ENCODE measurements at places on chromosomes 1 and 21.

- DNase-seq: no peak
Measured at GRCh38 chr21:41851090-41851790, 27.9 kb downstream of the PRDM15 start.

- peak; percentile 88 for DNase-seq
Measured at GRCh38 chr1:29235955-29236711, at the start of gene PTPRU. PTPRU (plus strand) TSS chr1:29236522; CDS start chr1:29236645, 123 bp downstream.

DNA sequence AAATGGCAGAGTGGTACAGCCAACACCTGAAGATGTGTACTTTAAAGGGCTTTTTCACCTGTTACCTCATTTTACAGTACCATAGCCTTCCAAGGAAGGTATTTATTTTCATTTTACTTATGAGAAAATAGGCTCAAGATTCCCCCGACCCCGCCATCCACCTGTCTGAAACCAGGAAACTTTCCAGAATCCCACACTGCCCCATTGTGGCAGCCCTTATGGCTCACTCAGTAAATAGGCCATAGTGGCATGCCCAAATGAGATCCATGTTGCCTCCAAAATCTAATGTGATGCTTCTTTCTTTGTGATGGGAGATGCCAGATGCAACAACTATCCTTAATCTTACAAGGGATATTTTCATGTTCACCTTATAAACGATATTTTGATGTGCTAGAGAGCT, 97.8 kb downstream of the EBNA1BP2 start:
- DNase-seq: no peak

DNA sequence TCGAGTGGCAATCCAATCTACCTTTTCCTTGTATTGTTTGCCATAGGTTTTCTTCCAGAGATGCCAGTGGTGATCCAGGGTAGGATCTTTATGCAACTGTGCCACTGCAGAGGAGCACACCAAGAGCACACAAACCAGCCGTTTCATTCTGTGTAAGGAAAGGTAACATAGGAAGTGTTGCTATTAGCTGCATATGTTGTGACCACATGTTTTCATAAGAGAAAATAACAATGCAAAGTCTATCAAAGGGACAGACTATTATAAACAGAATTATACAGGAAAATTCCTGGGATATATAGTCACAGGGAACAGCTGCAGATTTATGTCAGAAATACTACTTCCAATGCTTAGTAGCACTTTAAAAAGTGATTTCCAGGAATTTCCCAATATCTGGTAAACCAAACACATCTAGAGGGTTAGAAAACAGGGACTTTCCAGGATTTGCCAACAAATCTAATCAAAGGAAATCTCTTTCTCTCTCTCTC, 919 bp downstream of the CTSS start:
- DNase-seq: peak; percentile 19

GRCh38 chr1:114561333-114561732, 20.1 kb downstream of the BCAS2 start:
- no peak for DNase-seq

DNA sequence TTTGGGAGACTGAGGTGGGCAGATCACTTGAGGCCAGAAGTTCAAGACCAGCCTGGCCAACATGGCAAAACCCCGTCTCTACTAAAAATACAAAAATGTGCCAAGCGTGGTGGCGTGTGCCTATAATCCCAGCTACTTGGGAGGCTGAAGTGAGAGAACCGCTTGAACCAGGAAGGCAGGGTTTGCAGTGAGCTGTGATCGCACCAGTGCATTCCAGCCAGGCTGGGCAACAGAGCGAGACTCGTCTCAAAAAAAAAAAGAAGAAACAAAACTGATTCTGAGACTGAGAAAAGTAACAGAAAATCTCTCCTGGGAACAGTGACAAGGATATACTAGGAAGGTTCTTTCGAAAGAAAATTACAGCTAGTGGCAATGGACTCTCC, 20.9 kb downstream of the USP48 start:
- peak; percentile 68 for DNase-seq

DNA sequence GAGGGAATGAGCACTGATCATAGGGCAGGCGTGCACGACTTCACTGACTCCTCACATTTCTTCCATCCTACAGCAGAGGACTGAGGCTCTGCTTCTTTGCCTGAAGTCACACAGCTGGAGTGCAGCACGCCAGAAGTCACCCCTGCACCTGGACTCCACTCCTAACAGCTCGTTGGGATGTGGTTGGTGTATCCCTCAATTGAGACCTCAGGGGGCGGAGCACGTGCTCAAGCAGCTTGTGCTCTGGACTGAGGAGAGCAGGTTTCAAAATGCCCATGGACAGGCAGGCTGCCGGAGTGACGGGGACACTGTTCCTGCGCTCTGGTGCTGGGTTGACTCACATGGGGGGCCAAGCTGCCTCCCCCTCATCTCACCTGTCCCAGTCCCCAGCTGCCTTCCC, 13.9 kb downstream of the CHIT1 start:
- no peak for DNase-seq

DNA sequence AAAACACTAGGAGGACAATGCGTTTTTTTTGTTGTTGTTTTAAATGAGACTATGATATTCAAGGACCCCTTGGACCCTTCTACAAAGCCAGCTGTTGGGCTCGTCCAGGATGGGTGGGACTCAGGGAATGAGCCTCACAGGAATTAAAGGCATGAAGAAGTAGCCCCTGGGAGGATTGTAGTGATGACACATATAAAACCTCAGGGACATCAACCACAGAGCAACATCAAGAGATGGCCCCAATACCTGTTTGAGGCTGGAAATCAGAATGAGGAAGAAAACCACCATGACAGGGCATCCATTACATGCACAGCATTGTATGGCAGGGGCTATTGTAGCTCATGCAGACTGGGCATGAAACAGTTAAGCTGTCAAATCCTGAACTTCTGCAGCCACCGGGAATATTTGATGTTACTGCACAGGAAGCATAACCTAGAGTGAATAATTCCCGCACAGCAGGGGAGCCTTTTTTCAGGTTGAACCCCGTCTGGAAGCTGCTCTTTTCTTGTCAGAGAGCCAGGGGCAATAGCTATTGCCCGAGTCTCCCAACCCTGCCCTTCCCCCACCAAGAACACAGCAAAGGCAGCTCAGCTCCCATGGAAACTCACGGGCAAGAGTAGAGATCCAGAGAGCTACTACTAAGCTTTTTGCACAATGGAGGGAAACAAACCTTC, 140.2 kb upstream of the FGGY start:
- DNase-seq: no peak

DNA sequence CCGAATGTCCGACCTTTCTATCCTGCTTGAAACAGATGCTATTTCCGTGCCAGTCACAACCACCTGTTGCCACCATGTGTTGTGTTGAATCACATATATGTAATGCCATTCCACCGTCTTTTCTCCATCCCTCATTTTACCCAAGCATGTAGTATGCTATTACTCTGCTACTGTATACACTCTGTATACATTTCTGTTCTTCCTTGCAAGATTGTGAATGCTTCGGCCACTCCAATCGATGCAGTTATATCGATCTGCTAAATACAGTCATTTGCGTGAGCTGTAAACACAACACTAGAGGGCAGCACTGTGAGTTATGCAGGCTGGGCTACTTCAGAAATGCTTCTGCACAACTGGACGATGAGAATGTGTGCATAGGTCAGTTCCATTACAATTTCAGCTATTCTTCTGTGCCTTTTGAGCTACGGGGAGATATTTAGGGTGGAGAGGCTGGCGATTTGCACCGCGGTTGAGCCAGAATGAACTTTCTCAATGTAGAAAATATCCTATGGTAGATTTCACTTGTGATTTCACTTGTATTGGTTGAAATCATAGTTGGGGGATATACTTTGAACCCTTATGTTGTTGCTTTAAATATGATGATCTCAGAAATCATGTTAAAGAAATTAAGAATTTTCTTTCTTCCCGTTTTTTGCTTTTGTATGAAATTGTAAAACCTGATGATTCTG, 289.8 kb downstream of the NTNG1 start:
- peak; percentile 71 for DNase-seq

DNA sequence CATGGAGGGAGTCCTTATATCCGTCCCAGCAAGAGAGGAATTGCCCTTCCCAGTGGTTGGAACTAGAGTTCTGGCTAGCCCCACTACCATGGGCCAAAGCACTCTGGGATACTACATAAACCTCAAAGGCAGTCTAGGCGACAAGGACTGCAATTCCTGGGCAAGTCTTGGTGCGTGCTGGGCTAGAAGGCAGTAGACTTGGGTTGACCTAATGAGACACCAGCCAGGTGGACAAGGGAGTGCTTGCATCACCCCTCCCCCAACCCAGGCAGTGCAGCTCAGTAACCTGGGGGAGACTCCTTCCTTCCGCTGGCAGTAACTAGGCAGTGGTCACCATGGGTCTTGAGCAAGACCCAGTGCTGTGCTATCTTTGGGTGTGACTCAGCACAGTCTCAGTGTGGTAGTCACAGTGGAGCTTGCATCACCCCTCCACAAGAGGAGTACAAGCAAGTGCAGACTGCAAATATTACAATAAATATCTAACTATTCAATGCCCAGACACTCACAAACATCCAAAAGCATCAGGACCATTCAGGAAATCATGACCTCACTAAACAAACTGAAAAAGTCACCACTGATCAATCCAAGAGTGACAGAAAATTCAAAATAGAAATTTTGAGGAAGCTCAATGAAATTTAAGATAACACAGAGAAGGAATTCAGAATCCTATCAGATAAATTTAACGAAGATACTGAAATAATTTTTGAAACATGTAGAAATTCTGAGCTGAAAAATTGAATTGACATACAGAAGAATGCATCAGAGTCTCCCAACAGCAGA, 84.7 kb upstream of the LYPLAL1 start:
- DNase-seq: no peak

GRCh38 chr1:200336101-200336845, 73.6 kb downstream of the ZNF281 start:
- no peak for DNase-seq

GRCh38 chr21:25062061-25062460, 545.2 kb downstream of the MRPL39 start:
- DNase-seq: peak; percentile 17

DNA sequence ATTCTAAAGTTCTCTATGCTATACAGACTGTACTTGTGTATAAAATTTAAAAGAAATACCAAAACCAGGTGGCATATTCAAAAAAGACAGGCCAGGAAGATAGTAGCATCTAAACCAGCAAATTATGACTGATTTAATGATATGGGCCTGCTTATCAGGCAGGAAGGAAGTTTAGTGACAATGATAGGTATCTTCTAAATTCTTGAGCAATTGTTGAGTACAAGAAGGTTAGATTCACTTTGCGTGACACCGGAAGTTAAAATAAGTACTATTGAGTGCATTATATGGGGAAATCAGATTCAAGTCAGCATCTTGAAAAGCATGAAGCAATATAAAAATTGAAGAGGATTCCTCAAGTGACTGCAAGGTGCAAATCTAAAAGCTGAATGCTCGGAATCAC, 186.8 kb upstream of the RGS18 start:
- no peak for DNase-seq

DNA sequence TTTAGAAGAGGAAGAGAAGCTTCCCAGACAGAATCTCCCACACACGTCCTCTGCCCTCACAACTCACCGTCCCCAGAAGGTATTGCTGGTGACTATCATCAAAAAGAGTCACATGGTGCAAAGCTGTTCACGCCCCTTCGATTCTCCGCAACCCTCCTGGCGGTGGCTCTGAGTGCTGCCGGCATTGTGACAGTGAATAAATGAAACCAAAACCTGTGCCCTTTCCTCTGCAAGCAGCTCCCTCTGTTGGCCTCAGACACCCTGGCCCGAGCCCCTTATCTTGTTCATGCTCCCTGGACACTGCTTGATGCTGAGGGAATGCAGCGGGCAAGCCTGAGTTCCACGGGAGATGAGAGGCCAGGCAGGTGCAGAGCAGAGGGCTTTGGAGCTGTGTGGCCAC, 510.3 kb downstream of the NPHP4 start:
- DNase-seq: no peak

- DNase-seq: no peak
Measured at GRCh38 chr1:178634445-178634844, 90.6 kb upstream of the RALGPS2 start.

DNA sequence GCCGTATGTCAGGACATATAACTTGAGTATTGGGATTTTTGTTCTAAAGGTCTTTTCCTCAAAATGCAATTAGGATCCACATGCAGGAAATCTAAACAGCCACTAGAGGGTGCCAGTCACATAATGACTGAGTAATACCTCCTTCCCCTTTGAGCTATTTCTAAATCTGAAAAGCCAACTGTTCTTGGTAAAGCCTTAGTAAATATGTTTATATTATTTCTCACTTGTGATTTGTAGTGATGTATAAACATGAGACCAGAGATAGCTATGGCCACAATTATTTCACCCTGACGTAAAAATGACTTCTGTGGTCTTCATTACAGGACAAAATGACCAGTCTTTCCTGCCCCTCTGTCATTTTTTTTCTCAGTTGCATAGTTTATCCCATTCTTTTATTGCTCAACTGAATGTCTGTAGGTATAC, 41.0 kb upstream of the DR1 start:
- peak; percentile 73 for DNase-seq

DNA sequence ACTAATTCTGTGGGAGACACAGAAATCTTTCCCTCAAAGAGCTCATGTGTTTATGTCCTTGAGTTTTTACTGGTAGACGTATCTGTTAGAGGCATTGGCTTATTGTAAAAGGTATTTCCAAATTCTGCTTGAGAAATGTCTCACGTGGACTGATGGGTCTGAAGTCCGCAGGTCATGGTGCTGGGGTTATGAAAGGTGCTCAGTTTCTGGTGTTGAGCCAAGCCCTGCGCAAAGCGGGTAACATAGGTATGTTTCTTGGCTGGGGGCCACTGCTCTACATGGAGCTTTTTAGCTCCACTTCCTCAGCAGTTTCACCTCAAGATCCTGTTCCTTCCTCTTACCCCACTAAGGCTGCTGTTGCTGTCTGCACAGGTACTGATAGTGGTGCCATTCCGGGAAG, 10.8 kb downstream of the UTP25 start:
- DNase-seq: no peak

GRCh38 chr21:29186246-29186645, 55.8 kb downstream of the MAP3K7CL start:
- no peak for DNase-seq

DNA sequence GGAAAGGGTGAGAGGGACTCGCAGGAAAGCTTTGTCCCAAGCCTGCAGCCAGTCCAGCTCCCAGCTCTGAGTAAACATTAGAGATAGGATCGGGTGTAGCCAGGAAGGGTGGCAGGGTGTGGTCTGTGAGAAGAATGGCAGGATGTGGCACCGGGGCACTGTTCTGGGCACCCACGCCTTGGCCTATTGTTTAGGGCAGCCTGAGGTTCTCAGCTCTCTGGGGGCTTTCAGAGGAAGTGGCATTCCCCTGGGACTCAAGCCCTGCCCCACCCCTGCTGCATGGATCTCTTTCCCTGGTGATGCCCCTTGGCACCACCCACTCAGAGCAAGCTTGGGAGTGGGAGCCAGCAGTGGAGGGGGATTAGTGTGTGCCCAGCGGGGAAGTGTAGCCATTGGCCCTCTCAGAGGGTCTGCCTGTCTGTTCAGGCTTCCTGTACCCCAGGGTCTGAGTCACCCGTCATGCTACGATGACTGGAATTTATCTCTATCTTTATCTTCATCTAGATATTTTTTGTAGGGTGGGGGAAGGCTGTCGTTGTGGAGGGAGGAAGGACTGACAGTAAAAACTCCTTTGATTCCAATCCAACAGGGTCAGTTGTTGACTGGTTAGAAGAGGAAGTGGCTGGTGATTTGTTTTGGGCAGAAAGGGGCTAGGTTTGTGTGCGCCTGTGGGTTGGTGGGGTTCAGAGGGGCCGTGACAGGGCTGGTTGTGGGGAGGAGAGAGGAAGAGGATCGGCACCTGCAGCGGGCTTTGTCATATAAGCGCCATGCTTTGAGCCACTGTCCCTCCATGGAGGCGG, 31.6 kb downstream of the SOX13 start:
- peak; percentile 21 for DNase-seq

GRCh38 chr1:108117945-108118902, 81.9 kb downstream of the SLC25A24 start:
- DNase-seq: no peak

GRCh38 chr1:113860891-113861290, 10.6 kb downstream of the PTPN22 start:
- no peak for DNase-seq
